ENCODE measurements at places on chromosomes 7 and 10.

- DNase-seq, result no peak
Observed at GRCh38 chr7:34451923-34452322, 206.1 kb upstream of the NPSR1 start.

DNA sequence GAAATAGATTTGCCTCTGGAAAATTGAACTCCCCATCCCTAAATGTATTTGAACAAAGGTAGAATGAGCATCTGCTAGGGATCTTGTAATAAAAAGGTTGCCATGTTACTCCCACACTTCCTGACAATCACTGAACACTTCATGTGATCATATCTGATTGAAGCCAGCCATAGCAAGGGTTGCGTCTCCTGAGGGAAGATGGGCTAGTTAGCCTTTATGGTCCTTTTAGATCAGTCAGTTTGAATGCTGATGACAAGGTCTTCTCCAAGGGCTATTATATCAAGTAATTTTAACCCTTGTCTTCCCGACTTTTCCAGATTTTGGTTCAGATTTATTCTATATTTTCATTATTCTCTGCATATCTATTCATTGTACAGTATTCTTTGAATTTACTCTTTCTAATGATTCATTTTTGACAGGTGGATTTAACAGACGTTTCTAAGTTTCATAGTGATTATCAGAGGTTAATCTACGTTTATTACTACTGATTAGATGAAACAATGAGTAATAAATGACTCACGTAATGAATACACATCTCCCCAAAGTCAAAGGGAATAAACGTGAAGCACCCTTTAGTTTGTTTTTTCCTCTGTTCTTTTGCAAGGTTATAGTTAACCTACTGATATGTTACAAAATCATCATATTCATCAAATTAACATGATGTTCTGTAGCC, 28.1 kb downstream of the CSGALNACT2 start:
- DNase-seq, result peak; percentile 0

DNA sequence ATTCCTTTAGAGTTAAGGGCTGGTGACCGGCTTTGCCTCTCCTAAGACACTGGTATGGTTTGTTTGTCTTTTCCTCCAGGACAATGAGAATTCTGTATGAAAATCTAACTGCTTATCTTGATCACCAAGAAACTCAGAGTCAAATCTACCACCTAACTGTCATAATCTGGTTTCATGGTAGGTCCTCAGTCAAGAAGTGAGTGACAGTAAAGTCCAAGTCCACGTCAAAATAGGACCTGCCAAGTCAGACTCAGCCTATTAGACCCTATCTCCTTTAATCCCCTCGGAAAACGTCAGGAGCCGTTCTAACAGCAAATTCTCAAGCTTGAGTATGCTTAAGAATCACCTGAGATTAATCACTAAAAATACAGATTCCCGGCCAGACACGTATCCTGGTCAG, 37.4 kb downstream of the C7orf33 start:
- no peak for DNase-seq

- DNase-seq, result peak; percentile 90
Observed at GRCh38 chr7:25851332-25852210, 300.4 kb upstream of the NFE2L3 start.

DNA sequence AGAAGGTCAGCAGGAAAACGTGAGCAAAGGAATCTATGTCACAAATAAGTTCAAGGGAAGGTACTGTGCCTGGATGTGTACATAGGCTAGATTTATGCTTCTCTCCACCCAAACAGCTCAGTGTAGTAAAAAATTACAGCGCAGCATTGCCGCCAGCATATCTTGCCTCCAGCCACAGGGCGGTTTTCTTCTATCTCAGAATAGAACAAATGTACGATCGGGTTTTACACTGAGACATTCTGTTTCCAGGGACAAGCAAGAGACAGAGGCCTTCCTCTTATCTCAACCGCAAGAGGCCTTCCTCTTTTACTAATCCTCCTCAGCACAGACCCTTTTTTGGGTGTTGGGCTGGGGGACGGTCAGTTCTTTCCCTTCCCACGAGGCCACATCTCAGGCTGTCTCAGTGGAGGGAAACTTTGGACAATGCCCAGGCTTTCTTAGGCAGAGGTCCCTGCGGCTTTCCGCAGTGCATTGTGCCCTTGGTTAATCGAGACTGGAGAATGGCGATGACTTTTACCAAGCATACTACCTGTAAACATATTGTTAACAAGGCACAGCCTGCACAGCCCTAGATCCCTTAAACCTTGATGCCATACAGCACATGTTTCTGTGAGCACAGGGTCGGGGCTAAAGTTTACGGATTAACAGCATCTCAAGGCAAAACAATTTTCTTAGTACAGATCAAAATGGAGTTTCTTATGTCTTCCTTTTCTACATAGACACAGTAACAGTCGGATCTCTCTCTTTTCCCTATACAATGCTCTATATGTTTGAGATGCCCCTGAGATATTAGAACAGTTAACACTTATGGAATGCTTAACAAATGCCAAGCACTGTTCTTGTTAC, 11.6 kb upstream of the ABHD11 start:
- no peak for DNase-seq

GRCh38 chr7:26048663-26049062, 103.3 kb upstream of the NFE2L3 start:
- no peak for DNase-seq

- no peak for DNase-seq
Observed at GRCh38 chr7:138458576-138459412, 1.3 kb upstream of the TRIM24 start.

DNA sequence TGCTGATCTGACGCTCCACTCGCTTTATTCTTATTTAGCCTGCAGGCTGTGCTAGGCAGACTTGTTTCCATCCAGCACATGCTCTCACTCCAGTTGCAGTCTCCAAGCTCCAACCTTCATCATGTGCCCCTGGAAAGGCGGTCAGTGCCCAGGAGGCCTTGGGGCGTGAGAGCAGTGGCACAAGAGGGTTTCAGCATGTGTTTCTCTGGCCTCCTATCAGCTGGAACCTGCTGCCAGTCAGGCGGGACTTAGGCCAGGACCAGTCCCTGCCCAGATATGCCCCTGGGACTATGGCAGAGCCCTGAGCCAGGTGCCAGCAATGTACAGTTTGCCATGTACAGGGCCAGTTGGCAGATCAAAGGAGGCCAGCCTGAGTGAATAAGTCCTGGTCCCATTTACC, 330.2 kb upstream of the FZD1 start:
- no peak for DNase-seq

GRCh38 chr10:49605939-49606509, 4.1 kb upstream of the SLC18A3 start:
- peak; percentile 39 for DNase-seq

GRCh38 chr7:29277436-29278215, 83.1 kb downstream of the CHN2 start:
- no peak for DNase-seq

GRCh38 chr7:12303062-12303461, 92.0 kb downstream of the TMEM106B start:
- DNase-seq, result no peak

GRCh38 chr10:102678842-102679289, 34.6 kb downstream of the TRIM8 start:
- peak; percentile 65 for DNase-seq

- DNase-seq, result no peak
Observed at GRCh38 chr7:30429156-30429530, 49.4 kb downstream of the NOD1 start.

- no peak for DNase-seq
Observed at GRCh38 chr10:30885423-30885822, 146.2 kb downstream of the ZNF438 start.

DNA sequence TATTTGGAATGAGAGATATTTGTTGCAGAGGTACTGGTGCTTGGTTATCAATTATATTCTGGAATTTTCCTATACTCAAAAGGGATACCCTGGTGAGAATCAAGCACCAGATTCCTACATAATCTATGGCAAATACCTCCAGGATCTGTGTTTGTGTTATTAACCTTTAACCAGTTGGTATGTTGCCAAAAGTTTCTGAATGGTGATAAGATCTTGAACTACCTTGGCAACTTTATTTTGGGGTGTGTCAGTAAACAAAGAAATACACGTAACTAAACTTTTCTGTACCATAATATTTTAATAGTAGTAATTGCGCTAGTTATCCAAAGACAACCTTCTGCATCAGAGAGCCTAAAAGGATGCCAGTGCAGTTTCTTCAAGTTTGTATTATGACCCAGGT, 13.4 kb downstream of the SCIN start:
- no peak for DNase-seq

- DNase-seq, result no peak
Observed at GRCh38 chr7:16818732-16819131, 13.9 kb upstream of the AGR2 start.

- DNase-seq, result no peak
Observed at GRCh38 chr7:1366801-1367405, 92.4 kb downstream of the MICALL2 start.

GRCh38 chr7:44324204-44324480, 1.3 kb downstream of the CAMK2B start:
- DNase-seq, result no peak

DNA sequence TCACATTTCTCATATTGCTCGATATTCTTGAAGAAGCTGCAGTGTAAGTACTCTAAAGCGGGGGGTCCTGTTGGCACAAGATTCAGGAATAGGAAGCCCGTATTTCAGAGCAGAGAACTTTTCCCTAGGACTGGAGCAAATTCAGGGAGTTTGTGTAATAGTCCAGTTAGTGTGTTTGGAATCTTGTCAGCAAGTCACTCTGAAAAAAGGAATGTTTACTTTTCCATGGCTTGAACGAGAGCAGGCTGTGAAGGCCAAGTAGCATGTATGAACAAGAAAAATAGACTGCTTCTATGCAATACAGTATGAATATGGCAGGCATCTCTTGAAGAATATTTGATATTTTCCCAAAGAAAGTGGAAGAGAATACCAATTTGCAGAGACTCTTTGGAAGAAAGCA, 39.8 kb downstream of the CDC123 start:
- DNase-seq, result no peak

DNA sequence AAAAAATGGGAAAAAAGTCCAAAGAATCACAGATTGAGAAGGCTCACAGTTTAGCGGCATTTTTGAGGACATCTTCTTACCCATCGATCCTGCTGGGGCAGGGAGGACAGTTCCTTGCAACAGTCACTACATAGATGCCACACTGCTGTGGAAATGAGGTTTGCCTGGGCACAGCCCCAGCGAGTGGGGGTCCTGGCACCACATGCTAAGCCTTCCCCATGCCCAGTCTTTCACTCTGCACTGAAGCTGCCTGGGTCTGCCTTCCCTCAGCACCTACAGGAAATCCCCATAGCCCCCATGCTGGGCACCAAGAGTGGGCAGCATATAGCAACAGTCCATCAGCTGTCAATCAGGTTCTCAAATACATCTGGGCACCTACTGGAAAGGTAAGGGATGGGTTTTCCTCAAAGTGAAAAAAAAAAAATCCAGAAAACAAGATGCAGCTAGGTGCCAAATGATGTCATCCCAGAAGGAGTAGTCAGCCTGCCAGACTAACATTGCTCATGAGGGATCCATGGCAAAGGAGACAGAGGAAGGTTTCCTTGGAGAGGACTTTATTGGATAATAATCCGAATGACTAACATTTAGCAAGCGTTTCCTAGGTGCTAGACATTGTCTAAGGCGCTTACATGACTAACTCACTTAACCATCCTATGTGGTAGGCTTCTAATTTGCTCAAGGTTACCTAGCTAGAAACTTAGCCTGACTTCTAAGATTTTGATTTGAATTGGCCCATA, 125.7 kb upstream of the CXCL12 start:
- DNase-seq, result no peak

- no peak for DNase-seq
Observed at GRCh38 chr7:73438547-73439409, 5.2 kb downstream of the FZD9 start.

DNA sequence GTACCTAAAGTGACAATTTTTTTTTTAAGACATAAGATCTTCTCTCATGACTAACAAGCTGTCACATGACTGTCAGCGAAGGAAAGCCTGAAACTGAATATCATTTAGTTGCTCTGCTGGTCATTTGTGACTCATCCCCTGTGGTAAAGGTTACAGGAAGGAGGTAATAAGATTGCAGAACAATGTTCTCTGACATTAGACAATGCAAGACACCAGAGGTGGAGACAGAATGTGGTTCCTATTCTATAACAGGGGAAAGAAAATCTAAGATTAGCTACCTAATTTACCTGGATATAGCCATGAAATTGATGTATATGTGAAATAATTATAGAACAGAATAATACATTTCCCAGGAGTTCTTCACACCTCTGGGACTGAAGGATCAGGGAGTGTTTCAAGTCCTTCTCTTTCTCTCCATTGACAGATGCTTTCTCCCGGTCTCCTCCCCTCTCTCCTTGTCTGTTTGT, 47.7 kb downstream of the LRGUK start:
- DNase-seq, result no peak

- no peak for DNase-seq
Observed at GRCh38 chr7:157719008-157719682, 382.3 kb downstream of the DNAJB6 start.

- no peak for DNase-seq
Observed at GRCh38 chr10:5930272-5930671, 40.2 kb downstream of the FBH1 start.

DNA sequence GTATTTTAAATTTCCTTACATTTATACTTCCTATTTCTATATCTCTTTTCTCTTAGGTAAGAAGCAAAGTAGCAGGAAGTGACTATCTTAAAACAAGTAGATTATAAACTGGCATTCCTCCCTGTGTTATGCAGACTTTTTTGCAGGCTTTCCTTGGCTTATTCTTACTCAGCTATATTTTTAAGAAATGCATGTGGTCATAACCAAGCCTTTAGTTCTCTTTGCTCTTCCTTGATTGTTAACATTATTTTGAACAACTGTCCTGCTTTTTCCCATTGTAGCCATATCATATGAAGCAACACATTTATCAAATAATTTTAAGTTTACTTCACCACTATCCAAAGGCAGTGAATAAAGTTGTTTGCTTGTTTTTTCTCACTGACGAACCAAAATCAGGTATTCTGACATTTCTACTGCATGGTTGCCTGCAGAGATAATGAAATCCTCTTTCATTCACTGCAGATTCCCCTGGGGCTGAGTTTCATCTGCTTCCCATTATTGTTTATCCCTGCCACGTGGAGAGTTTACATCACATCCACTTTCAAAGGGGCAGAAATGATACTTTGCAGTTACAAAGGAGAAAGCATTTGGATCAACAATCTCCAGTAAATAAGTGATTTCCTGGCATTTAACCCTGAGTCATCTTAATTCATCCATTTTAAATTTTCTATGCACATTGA, 389.9 kb upstream of the SEMA3C start:
- peak; percentile 77 for DNase-seq

Measured in NCI-H345 (cell line).